Activated naive CD8-positive, alpha-beta T cell treated with anti-CD3 and anti-CD28 coated beads, Interleukin-2, amount 50 U/mL, for 16 hours (primary cell): ENCODE measurements at places on chromosomes 4 and X.

- DNase-seq = no peak
Observed at GRCh38 chr4:4762909-4763821, 96.3 kb upstream of the MSX1 start.

DNA sequence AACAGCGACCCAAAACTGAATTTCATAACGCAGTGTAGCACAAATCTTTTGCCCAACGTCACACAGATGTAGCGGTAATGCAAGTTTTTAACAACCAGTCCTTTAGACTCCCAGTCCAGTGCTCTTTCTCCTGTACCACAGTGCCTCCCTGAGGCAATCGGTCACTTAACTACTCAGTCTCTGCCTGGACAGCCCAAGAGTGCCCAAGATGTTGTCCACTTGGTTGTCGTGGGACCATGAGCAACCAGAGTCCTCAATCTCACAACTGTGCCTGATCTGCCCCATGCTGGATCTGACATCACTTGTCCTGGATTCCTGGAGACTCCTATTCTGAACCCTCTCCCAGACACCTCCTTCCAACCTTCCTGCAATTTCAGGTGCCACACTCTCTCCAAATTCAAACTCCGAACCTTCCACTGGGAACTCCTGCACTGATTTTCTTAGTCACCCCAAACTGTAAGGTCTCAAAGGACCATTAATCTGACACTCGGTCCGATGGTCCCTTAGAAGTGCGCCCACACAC is 702 bp downstream of the MMGT1 start:
- DNase-seq = no peak

GRCh38 chrX:70755850-70756249 is 152.7 kb downstream of the TEX11 start:
- peak; percentile 7 for DNase-seq

GRCh38 chr4:128362760-128363159 is 75.1 kb upstream of the PGRMC2 start:
- no peak for DNase-seq

DNA sequence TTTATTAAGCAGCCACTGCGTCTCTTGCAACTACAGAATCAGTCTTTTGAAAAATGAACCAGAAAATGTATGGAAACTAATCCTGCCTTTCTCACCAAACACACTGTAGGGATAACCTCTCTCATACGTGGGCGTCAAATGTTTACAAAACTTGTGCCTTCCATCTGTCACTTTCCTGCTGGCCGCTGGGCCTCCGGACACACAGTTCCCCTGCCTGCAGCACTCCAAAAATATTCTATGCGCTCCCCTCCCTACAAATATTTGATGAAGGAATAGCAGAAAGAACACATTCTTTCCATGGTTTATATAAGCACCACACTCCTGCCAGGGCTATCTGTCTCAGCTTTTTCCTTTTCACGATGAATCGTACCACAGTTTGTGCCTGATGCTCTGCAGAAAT is 14.9 kb upstream of the CYTL1 start:
- DNase-seq = no peak

- no peak for DNase-seq
Observed at GRCh38 chr4:2044542-2045517, 14.3 kb upstream of the NAT8L start.

DNA sequence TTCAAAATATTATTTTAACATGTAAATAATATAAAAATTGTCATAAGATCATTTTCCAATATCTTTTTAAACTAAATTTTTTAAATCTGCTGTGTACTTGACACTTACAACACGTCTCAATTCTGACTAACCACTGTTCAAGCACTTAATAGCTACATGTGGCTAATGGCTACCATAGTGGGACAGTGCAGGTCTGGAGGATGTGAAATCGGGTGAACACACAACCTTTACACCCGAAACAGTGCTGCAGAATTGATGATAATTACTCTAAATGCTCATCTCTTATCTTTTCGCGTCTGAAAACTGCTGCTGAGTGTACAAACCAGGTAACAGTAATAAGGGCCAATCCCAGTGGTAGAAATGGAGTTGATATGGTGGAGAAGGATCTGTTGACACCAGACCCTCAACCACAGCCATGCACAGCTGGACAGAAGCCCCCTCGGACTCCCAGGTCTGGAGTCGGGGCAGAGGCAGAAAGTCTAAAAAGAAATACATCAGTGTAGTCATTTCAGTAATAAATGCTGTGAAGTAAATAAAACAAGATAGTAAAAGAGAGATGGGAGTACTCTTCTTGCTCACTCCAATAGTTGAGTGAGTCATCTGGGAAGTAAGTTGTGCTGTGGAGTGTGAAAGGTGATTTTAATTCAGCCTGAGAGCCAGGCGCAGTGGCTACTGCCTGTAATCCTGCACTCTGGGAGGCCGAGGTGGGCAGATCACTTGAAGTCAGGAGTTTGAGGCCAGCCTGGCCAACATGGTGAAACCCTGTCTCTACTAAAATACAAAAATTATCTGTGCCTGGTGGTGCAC is 150.0 kb downstream of the CBR4 start:
- DNase-seq = no peak

GRCh38 chrX:22922961-22923360 is 76.8 kb upstream of the DDX53 start:
- no peak for DNase-seq

GRCh38 chrX:23616361-23616760 is 50.9 kb upstream of the PRDX4 start:
- DNase-seq = no peak

- DNase-seq = no peak
Observed at GRCh38 chr4:48133669-48134068, 381 bp downstream of the TXK start.

- no peak for DNase-seq
Observed at GRCh38 chr4:161585011-161585410, 578.8 kb downstream of the FSTL5 start.

GRCh38 chrX:12956704-12957534 is 18.0 kb upstream of the TMSB4X start:
- DNase-seq = no peak

DNA sequence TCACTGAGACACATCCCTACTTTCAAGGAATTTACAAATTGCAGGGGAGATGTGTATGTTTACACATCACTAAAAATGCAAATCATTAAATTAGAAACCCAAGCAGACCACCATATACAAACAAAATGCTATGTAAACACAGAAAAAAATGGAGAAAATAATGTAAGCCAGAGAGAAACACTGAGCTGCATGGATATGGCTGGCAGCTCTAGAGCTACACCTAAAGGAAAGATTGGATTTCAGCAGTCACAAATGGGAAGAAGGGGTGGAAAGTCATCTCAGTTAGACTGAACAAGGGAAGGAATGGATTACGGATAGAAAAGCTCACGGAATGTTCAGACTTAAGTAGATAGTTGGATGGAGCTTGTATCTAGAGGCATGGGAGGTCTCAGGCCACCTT is 186.3 kb downstream of the MOSPD2 start:
- DNase-seq = no peak

DNA sequence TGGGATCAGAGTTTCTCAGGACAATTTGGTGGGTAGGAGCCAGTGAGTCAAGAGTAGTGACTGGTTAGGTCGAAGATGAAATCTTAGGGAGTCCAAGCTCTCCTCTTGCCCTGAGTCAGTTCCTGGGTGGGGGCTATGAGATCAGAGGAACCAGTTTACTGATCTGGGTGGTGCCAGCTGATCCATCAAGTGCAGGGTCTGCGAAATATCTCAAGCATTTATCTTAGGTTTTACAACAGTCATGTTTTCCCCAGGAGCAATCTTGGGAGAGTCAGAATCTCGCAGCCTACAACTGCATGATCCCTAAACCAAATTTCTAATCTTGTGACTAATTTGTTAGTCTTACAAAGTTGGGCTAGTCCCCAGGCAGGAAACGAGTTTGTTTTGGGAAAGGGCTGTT is 1833.2 kb upstream of the PCDH7 start:
- no peak for DNase-seq

DNA sequence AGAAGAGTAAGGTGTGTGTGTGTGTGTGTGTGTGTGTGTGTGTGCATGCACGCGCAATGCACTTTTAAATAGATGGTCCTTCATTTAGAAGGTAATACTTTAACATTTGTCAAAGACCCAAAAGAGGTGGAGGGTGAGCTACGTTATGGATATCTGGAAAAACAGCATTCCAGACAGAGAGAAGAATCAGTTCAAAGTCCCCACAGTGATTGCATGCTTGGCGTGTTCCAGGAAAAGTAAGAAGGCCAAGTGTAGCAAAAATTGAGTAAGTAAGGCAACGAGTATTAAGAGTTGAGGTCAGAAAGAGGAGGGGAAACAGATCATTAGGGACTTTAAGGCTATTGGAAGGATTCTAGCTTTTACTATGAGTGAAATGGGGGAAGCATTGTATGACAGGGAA is 21.9 kb upstream of the GABRE start:
- no peak for DNase-seq

- no peak for DNase-seq
Observed at GRCh38 chr4:20490734-20491133, 209.5 kb upstream of the PACRGL start.

DNA sequence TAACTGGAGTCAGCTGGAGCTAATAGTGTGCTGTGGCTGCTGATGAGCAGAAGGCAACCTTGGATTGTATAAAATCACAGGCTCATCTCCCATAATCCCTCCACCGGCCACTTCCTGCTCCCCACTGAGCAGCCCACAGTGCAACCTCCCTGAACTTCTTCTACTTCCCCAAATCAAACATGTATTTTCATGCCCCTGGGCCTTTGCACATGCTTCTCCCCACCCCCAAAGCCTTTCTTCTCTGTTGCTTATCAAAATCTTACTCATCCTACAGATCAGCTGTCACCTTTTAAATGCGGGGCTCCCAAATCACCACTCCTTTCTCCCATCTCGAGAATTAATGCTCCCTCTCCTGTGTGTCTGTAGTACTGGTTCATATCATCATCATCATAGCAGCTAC is 35.8 kb downstream of the RHOH start:
- DNase-seq = no peak

DNA sequence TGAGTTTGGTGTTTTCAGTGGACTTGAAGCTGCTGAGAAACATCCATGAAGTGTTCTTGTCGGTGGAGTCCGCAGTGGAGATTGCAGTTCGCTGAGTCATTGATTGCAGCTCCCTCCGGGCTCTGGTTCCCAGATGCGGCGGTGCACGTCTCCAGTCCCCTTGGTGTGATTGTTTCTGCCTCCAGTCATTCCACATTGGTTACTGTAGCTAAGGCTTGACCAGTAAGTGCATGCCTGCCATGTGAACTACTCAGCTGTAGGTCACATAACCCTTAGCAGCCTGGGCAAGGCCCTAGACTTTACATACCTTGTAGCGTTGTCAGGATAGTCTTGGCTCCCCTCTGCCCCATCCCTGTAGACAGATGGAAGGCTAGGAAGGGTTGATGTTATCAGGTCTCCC is 53.8 kb upstream of the CLCN4 start:
- no peak for DNase-seq

DNA sequence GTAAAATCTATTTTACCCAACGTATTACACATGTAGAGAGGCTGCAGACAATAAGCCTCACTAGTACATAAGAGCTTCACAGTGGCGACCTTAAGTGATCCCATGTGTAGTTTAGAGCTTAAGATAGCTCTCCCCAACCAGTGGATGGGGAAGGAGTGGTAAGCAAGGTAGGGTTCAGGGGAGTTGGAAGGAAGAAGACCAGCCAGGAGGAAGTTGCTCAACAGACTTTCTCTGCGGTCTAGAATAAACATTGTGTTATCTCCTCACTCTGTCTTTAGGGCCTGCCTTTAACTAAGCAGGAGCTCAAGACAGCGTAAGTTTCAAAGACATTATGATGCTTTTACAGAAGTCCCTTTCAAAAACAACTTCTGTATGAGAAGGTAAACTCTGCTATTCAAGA is 16.8 kb downstream of the MEPE start:
- no peak for DNase-seq

- no peak for DNase-seq
Observed at GRCh38 chrX:50586980-50587379, 116.4 kb upstream of the DGKK start.

DNA sequence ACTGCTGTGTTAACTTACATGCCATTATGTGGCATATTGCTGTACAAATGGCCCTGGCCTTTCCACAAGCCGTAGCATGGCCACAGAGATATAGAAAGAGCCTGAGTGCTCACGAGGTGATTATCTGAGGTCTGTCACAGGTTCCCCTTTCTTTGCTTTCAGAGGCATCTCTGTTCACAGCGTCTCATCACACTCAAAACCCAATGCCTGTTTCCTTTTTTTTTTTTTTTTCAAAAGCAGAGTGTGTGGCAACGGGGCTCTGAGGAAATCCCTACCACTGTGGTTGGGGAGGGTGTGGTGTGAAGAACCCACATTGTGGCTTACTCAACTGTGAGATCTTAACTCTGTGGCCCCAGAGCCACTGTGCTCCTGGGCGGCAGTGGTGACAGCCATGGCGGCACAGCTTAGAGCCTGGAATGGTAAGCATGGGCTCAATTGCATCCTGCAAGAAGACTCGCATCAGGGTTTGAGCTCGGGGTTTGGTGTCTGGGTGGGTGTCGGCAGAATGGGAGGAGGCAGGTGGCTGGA is 30.8 kb downstream of the RTL5 start:
- DNase-seq = peak; percentile 3

DNA sequence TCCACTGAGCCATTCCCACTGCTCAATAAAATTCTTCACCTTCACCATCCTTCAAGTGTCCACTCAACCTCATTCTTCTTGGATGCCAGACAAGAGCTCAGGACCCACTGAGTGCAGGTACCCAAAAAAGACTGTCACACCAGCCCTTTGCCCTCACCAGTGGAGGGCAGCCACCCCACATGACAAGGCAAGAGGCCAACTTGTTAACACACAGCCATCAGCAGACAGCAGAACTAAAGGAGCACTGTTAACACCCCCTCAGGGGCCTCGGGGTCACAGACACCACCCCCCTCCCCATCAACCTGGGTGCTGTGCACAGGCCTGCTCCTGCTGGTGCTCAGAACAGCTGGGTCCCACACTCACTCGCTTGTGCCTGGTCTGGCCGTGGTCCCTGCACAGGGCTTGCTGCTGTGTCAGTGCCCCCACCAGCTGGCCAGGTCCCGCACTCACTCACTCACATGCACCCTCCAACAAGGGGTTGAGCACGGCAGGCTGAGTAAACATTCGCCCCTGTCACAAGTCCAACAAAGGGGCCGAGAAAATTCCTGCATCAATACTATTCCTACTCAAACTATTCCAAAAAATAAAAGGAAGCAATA is 54.1 kb downstream of the ATRX start:
- DNase-seq = no peak

GRCh38 chr4:82430964-82431745 is 765 bp downstream of the ENOPH1 start:
- no peak for DNase-seq
